ENCODE measurements at places on chromosomes 13 and 19. TPM values are rescaled to one million over a fixed set of nuclear protein-coding genes. Genes with fewer than 3 reads are reported as not detected.
A peak's percentile ranks its signal among the peaks of the same experiment; 100 is the strongest.

Gene SWSAP1
- total RNA-seq: 6.5 TPM

DNA sequence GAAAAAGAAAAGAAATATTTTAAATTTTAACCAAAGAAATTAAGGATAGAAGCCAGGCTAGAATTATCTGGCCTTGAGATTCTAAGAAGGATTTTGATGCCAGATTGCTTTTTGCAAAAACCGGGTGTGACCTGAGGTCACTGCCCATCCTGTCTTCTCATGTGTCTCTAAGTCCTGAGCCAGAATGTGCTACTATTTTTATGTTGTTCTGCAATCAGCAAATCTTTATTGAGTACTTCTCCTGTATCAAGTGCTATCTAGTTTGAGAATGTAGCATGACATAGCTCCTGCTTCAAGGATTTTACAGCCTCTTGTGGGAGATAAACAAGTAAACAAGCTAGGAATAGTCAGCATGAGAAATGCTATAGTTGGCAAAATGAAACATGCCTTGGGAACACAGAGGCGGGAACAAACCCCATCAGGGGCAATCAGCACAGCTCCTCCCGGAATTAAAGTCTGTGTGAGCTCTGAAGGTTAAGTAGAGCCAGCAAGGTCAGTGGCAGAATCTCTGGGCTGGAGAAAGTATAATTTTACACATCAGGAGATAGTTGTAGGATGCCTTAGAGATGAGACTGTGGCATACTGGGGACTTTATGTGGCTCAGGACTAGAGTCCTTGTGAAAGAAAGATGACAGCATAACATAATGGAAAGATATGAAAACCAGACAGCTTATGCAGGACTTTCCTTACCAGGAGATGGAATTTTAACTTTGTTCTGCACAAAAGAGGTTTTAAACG lies 899.5 kb upstream of the SLC10A2 start:
- no peaks in the 10 kb centered on the region for H3K36me3 ChIP-seq
- no peak for DNase-seq
- no peak overlapping the region for H3K4me3 ChIP-seq
- H3K27me3 ChIP-seq: no peaks in the 10 kb centered on the region
- peaks cover 7% of the 10 kb centered on the region for H3K4me1 ChIP-seq

- DNase-seq: no peak
- H3K27ac ChIP-seq: peak overlapping the region; percentile 86
- no peak overlapping the region for H3K4me3 ChIP-seq
- H3K4me1 ChIP-seq: peaks cover 41% of the 10 kb centered on the region
- H3K27me3 ChIP-seq: no peaks in the 10 kb centered on the region
- no peaks in the 10 kb centered on the region for H3K36me3 ChIP-seq
These were observed 22.6 kb downstream of the SMIM24 start for GRCh38 chr19:3457528-3458228.

GRCh38 chr13:55361141-55361540 lies 1779.6 kb upstream of the PRR20A start:
- no peak overlapping the region for H3K4me3 ChIP-seq
- H3K36me3 ChIP-seq: no peaks in the 10 kb centered on the region
- H3K4me1 ChIP-seq: no peaks in the 10 kb centered on the region

DNA sequence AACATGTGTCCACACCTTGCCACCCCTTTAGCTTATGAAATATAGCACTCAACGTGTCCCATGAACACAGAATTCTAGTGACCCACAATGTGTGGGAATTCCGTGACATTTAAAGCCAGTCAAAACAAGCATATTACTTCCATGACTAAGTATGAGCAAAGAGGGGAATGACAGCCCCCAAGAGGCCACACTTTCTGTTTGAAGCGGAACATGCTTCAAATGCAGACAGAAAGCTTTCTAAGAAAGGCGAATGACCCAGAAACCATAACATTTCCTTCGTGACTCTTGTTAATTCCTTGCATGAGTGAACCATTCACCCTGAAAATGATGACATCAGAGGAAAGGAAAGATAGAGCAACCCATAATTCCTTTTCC lies 122.0 kb upstream of the FNDC3A start:
- H3K4me3 ChIP-seq: no peak overlapping the region
- no peaks in the 10 kb centered on the region for H3K27me3 ChIP-seq
- no peaks in the 10 kb centered on the region for H3K4me1 ChIP-seq

- peaks cover 45% of the 10 kb centered on the region for H3K4me1 ChIP-seq
- H3K36me3 ChIP-seq: no peaks in the 10 kb centered on the region
- no peak overlapping the region for H3K27ac ChIP-seq
- H3K27me3 ChIP-seq: no peaks in the 10 kb centered on the region
- DNase-seq: no peak
These were observed 2.7 kb upstream of the REXO1 start for GRCh38 chr19:1850809-1851653.

GRCh38 chr13:94143624-94144350 lies 335.7 kb downstream of the DCT start:
- H3K4me3 ChIP-seq: no peak overlapping the region
- H3K4me1 ChIP-seq: no peaks in the 10 kb centered on the region
- DNase-seq: no peak
- H3K27me3 ChIP-seq: no peaks in the 10 kb centered on the region
- H3K36me3 ChIP-seq: no peaks in the 10 kb centered on the region

DNA sequence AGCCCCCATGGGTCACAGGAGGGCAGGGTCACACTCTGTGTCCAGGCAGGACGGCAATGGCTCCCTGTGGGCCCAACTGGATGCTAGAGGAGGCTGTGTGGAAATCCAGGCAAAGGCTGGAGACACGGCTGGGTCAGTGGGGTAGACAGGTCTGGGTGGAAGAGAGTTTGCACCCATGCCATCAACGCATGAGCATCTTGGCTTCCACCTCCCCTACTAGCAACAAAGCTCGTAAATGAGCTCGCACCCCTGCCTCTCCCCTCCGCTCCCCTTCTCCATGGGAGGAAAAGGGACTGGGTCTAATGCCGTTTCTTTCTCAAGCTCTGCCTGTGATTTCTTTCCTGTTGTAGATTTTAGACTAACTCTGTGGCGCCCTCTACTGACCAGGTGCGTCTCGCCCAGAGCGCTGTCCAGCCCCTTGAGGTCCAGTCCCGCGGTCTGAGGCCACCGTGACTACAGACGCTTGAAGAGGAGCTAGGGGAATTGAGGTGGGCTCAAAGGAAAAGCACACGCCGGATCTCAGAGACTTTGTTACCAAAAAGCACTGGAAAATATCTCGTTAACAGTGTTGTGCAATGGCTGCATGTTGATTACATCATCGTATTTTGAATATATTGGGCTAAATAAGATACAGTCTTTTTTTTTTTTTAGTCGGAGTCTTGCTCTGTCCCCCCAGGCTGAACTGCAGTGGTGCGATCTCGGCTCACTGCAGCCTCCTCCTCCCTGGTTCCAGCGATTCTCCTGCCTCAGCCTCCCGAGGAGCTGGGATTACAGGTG lies 50.7 kb upstream of the USP29 start:
- H3K27ac ChIP-seq: no peak overlapping the region
- H3K27me3 ChIP-seq: no peaks in the 10 kb centered on the region
- H3K4me3 ChIP-seq: no peak overlapping the region
- peak; percentile 95 for DNase-seq
- no peaks in the 10 kb centered on the region for H3K36me3 ChIP-seq

DNA sequence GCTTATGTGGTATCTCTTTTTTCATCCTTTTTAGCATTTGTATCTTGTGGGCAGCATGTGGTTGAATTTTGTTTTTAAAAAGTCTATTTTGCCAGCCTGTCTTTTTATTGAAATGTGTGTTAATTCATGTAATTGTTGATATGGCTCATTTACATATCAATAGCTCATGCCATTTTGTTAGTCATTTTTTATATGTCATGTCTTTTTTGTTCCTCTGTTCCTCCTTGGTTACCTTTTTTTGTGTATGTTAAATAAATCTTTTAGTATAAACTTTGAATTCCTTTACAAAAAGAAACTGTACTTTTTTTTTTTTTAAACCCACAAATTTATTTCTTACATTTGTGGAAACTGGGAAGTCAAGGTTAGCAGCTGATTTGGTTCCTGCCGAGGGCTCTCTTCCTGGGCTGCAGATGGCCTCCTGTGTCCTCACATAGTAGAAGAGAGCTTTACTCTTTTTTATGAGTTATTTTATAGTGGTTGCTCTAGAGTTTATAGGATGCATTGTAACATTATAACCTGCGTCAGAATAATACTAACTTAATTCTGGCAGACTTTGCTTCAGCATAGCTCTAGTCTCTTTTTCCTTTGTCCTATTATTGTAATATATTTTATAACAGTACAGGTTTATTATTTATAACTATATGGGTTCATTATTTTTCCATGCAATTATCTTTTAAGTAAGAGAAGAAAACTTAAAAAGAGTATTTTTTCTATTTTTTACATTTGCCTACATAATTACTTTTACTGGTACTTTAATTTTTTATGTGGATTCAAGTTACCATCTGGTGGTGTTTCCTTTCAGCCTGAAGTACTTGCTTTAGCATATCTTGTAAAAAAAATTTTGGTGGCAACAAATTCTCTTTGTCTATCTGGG lies 86.3 kb downstream of the URI1 start:
- H3K4me1 ChIP-seq: no peaks in the 10 kb centered on the region
- H3K36me3 ChIP-seq: no peaks in the 10 kb centered on the region
- no peak overlapping the region for H3K27ac ChIP-seq

- no peak for DNase-seq
- no peaks in the 10 kb centered on the region for H3K36me3 ChIP-seq
- no peaks in the 10 kb centered on the region for H3K4me1 ChIP-seq
These were observed 455.4 kb downstream of the IRS2 start for GRCh38 chr13:109331011-109331433.

GRCh38 chr13:34722922-34723321 lies 219.1 kb upstream of the NBEA start:
- H3K4me3 ChIP-seq: no peak overlapping the region
- H3K4me1 ChIP-seq: no peaks in the 10 kb centered on the region
- no peak overlapping the region for H3K27ac ChIP-seq
- DNase-seq: no peak

- DNase-seq: no peak
- no peaks in the 10 kb centered on the region for H3K36me3 ChIP-seq
- H3K4me1 ChIP-seq: no peaks in the 10 kb centered on the region
- no peak overlapping the region for H3K27ac ChIP-seq
- H3K4me3 ChIP-seq: no peak overlapping the region
These were observed 350.0 kb downstream of the DACH1 start for GRCh38 chr13:71517004-71517403.

Measured in testis (tissue), 5 donors.